ENCODE measurements at places on chromosomes 1 and 21.

DNA sequence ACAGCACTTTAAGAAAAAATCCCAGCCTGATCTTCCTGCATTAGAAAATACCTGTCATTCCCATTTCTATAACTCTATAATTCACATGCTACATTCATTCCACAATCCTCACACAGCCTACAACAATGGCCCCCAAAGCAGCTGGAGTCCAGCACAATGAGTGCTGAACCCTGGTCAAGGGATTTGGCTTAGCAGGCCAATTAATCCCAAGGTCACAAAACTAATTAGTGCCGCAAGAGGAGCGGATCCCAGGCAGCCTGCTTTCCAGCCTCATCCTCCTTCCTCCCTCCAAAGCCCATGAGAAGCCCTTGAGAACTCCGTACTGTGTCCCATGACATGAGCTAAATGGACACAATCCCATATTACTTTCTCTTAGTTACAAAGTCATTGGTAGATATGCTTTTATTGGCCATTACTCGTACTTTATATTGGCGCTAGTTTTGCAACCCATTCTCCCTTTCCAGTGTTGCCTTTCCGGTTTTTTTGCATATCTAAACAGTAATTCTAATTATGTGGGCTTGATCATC is 94.8 kb downstream of the DAB1 start:
- H3K4me1 ChIP-seq: peaks cover 19% of the 10 kb centered on the region
- no peak overlapping the region for H3K27ac ChIP-seq
- DNase-seq: no peak
- H3K36me3 ChIP-seq: no peaks in the 10 kb centered on the region

DNA sequence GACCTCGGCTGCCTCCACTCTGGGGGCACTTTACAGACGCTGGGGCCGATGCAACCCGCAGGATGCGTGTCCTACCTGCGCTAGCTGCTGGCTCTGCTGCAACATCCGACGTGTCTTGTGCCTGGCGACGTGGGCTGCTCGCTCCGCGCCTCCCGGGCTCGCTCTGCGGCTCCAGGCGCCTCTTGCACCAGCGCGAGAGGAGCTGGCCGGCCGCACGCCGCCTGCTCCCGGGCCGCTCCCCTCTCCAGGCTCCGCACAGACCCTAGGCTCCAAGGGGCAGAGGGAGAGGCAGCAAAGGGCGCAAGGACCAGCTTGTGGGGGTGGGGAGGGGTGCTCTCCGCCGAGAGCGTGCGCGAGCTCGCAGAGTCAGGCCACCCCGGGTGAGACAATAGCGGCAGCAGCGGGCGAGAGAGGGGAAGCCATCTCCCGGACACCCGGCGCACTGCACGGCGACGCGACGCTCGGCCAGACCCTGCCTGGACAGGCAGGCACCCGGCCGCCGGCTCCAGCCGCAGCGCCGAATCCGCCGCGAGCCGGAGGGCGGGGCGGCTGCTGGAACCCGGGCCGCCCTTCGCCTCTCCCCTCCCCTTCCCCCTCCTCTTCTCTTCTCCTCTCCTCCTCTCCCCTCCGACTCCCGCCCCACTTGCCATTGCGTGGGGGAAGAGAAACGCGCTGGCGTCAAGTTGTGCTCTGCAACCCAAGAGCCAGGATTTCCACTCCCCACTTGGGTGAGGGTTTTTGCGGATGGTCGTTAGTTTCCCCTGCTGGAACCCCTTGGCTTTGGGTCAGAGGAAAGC is at the start of gene PIK3C2B:
PIK3C2B (minus strand) TSS at position 525 of the 797 bp plus-strand sequence. CDS start 25,003 bp downstream, outside the sequence.
- peak; percentile 71 for DNase-seq
- peak within 1 kb of the TSS; percentile 89 for H3K27ac ChIP-seq
- H3K36me3 ChIP-seq: no peaks in the 10 kb centered on the region
- peak within 1 kb of the TSS; percentile 93 for H3K4me3 ChIP-seq

- H3K4me3 ChIP-seq: no peak overlapping the region
- no peak for DNase-seq
- peaks cover 18% of the 10 kb centered on the region for H3K36me3 ChIP-seq
- no peaks in the 10 kb centered on the region for H3K27me3 ChIP-seq
- no peak overlapping the region for H3K27ac ChIP-seq
Observed at GRCh38 chr1:28540651-28541050, 12.2 kb upstream of the TRNAU1AP start.

DNA sequence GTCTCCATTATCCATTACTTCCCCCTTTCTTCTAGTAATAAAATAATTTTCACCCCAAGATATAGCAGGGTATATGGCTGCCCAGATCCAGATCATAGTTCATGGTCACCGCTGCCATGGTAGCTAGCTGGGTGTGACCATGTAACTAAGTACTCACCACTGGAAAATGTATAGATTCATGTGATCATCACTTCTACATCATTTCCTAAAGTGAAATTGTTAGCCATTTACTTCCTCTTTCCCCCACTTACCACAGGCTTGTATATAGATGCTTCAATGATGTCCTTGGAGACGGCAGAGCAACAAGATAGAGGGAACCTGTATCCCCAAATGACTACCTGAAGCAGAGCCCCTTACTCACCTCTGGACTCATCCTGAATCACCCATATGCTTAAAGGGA is 22.7 kb upstream of the EYA3 start:
- DNase-seq: no peak
- H3K27me3 ChIP-seq: no peaks in the 10 kb centered on the region
- no peak overlapping the region for H3K27ac ChIP-seq
- H3K4me3 ChIP-seq: no peak overlapping the region
- no peaks in the 10 kb centered on the region for H3K36me3 ChIP-seq

- no peak overlapping the region for H3K4me3 ChIP-seq
- no peaks in the 10 kb centered on the region for H3K27me3 ChIP-seq
- H3K36me3 ChIP-seq: no peaks in the 10 kb centered on the region
- DNase-seq: no peak
Observed at GRCh38 chr1:231751415-231751814, 124.8 kb downstream of the DISC1 start.

DNA sequence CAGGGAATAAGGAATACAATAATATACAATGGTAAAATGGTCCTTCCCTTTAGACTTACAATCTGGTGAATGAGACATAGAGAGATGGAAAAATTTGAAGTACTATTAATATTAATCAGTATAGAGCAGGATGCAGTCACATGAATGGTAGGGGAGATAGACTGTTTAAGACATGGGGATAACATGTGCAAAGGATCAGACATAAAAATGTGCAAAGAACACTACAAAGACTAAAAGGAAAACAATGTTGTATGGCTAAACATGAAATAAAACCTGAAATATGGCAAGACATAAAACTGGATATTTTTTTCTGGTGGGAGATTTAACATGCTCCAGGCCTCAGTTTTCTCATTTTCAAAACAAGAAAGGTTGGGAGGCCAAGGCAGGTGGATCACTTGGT is 182.4 kb upstream of the DPT start:
- no peak overlapping the region for H3K27ac ChIP-seq
- peaks cover 23% of the 10 kb centered on the region for H3K4me1 ChIP-seq
- H3K27me3 ChIP-seq: no peaks in the 10 kb centered on the region
- DNase-seq: no peak

- H3K36me3 ChIP-seq: no peaks in the 10 kb centered on the region
- no peak overlapping the region for H3K4me3 ChIP-seq
- H3K27ac ChIP-seq: no peak overlapping the region
- peaks cover 13% of the 10 kb centered on the region for H3K4me1 ChIP-seq
Observed at GRCh38 chr1:63928186-63929105, 154.6 kb downstream of the ROR1 start.

DNA sequence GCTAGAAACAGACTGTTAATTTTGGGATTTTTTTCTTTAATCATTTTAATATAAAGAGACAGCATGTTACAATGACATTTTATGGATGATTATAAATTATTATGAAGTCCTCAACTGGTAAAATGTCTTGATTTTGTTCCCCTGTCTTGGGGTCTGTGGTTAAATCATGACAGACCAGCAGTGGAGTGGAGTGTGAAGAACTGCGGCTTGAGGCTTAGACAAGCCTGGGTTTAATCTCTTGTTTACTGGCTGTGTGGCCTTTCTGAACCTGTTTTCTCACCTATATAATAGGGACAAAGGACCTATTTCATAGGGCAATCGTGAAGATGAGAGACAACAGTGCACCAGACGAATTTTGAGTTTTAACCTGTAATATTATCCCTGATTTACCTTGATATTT is 1.8 kb upstream of the UMODL1 start:
- peaks cover 44% of the 10 kb centered on the region for H3K27me3 ChIP-seq
- H3K27ac ChIP-seq: no peak overlapping the region
- DNase-seq: no peak

- H3K27me3 ChIP-seq: no peaks in the 10 kb centered on the region
- no peak overlapping the region for H3K27ac ChIP-seq
- no peaks in the 10 kb centered on the region for H3K4me1 ChIP-seq
Observed at GRCh38 chr1:66278260-66279021, 255.5 kb upstream of the SGIP1 start.

- peaks cover 67% of the 10 kb centered on the region for H3K4me1 ChIP-seq
- H3K36me3 ChIP-seq: no peaks in the 10 kb centered on the region
- H3K4me3 ChIP-seq: peak overlapping the region; percentile 5
- H3K27me3 ChIP-seq: peaks cover 32% of the 10 kb centered on the region
Observed at GRCh38 chr21:41961282-41961701, 7.5 kb upstream of the C2CD2 start.

GRCh38 chr1:167077128-167077867 is 12.9 kb downstream of the GPA33 start:
- DNase-seq: no peak
- peaks cover 3% of the 10 kb centered on the region for H3K4me1 ChIP-seq
- no peak overlapping the region for H3K27ac ChIP-seq

GRCh38 chr1:10694274-10694632 is 102.2 kb downstream of the CASZ1 start:
- H3K27me3 ChIP-seq: peaks cover 2% of the 10 kb centered on the region
- H3K36me3 ChIP-seq: no peaks in the 10 kb centered on the region
- H3K27ac ChIP-seq: no peak overlapping the region
- peaks cover 35% of the 10 kb centered on the region for H3K4me1 ChIP-seq

- H3K27ac ChIP-seq: no peak overlapping the region
- peaks cover 61% of the 10 kb centered on the region for H3K36me3 ChIP-seq
- no peaks in the 10 kb centered on the region for H3K27me3 ChIP-seq
- H3K4me3 ChIP-seq: no peak overlapping the region
- H3K4me1 ChIP-seq: no peaks in the 10 kb centered on the region
Observed at GRCh38 chr1:117093091-117093534, 28.4 kb downstream of the TRIM45 start.

- H3K27ac ChIP-seq: no peak overlapping the region
- no peak for DNase-seq
- H3K4me1 ChIP-seq: no peaks in the 10 kb centered on the region
- no peak overlapping the region for H3K4me3 ChIP-seq
Observed at GRCh38 chr1:62849031-62849430, 65.1 kb downstream of the ATG4C start.

DNA sequence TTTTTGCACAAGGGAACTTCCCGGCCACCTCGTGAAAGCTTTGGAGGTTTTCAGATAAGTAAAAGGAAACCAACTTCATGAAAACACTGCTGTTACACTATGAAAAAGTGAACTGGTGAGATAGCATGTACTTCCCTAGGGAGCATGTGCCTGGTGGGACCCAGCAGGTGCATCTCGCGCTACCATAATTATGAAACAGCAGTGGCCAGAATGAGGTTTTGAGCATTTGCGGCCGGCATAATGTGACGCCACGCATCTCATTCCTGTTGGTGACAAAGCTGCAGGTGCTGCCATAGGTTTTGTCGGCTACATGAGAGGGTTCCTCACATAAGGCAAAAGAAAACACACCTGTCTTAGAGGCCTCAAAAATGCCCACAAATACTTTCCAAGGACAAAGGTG is 1.7 kb downstream of the KRTAP10-3 start:
- no peak for DNase-seq
- no peaks in the 10 kb centered on the region for H3K36me3 ChIP-seq
- no peak overlapping the region for H3K4me3 ChIP-seq
- peaks cover 11% of the 10 kb centered on the region for H3K27me3 ChIP-seq

GRCh38 chr1:29970747-29971325 is 734.5 kb downstream of the PTPRU start:
- no peaks in the 10 kb centered on the region for H3K27me3 ChIP-seq
- no peak for DNase-seq
- no peaks in the 10 kb centered on the region for H3K4me1 ChIP-seq
- no peak overlapping the region for H3K4me3 ChIP-seq

GRCh38 chr1:241181471-241181870 is 175.5 kb downstream of the RGS7 start:
- no peaks in the 10 kb centered on the region for H3K36me3 ChIP-seq
- no peak for DNase-seq
- H3K4me3 ChIP-seq: no peak overlapping the region
- H3K27me3 ChIP-seq: no peaks in the 10 kb centered on the region
- H3K4me1 ChIP-seq: no peaks in the 10 kb centered on the region

- no peaks in the 10 kb centered on the region for H3K4me1 ChIP-seq
- H3K4me3 ChIP-seq: no peak overlapping the region
- no peaks in the 10 kb centered on the region for H3K27me3 ChIP-seq
Observed at GRCh38 chr1:28680151-28680550, 11.6 kb downstream of the GMEB1 start.

- no peaks in the 10 kb centered on the region for H3K36me3 ChIP-seq
- no peak for DNase-seq
- H3K27me3 ChIP-seq: no peaks in the 10 kb centered on the region
- no peaks in the 10 kb centered on the region for H3K4me1 ChIP-seq
Observed at GRCh38 chr1:84862810-84863251, 30.2 kb downstream of the LPAR3 start.

- H3K36me3 ChIP-seq: no peaks in the 10 kb centered on the region
- no peaks in the 10 kb centered on the region for H3K27me3 ChIP-seq
- no peak overlapping the region for H3K4me3 ChIP-seq
- no peak for DNase-seq
Observed at GRCh38 chr21:29219165-29219770, 79.5 kb upstream of the BACH1 start.

- H3K27ac ChIP-seq: no peak overlapping the region
- peak; percentile 64 for DNase-seq
- peaks cover 18% of the 10 kb centered on the region for H3K4me1 ChIP-seq
- no peak overlapping the region for H3K4me3 ChIP-seq
- H3K27me3 ChIP-seq: no peaks in the 10 kb centered on the region
Observed at GRCh38 chr1:99872063-99872462, 21.9 kb downstream of the AGL start.

- no peaks in the 10 kb centered on the region for H3K27me3 ChIP-seq
- no peak for DNase-seq
- no peak overlapping the region for H3K27ac ChIP-seq
- H3K4me3 ChIP-seq: no peak overlapping the region
- H3K4me1 ChIP-seq: peaks cover 8% of the 10 kb centered on the region
Observed at GRCh38 chr1:167362638-167363037, 142.0 kb downstream of the POU2F1 start.

DNA sequence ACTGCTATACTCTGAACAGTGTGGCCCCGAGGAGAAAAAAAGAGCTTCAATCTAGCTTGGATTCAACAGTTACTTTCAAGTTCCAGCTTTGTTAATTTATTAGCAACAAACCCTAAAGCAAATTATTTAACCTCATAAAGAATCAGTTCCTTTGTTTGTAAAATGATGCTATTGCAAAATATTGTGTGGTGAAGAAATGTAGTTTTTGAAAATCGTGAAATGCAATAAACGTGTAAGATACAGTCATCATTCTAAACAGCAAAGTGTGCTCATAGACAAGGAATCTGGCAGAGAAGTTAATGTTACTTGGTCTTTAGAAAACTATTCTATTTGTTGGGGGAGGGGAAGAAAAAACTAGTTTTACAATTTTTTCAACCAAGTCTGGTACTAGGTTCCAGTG is 297.6 kb upstream of the ADGRL4 start:
- no peaks in the 10 kb centered on the region for H3K27me3 ChIP-seq
- DNase-seq: no peak
- H3K27ac ChIP-seq: no peak overlapping the region
- H3K4me1 ChIP-seq: no peaks in the 10 kb centered on the region
